ENCODE measurements at places on chromosomes 3 and 15.

DNA sequence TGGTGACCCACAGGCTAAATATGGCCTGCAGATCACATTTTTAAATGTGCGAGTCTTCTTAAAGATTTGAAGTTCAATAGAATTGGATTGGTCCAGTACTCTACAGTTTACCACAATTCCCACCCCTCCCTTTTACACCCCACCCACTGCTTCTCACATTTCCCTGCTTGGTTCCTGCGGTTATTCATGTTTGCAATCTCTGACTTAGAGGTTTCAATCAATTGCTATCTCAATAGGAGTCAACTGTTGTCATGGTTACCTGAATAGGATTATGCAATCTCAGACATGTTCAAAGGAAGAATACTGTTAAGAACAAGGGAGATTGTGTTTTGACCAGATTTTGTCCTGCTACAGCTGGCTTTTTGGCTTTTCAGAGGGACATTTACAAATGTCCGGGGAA, 4.9 kb upstream of the C3orf49 start:
- DNase-seq, result no peak

DNA sequence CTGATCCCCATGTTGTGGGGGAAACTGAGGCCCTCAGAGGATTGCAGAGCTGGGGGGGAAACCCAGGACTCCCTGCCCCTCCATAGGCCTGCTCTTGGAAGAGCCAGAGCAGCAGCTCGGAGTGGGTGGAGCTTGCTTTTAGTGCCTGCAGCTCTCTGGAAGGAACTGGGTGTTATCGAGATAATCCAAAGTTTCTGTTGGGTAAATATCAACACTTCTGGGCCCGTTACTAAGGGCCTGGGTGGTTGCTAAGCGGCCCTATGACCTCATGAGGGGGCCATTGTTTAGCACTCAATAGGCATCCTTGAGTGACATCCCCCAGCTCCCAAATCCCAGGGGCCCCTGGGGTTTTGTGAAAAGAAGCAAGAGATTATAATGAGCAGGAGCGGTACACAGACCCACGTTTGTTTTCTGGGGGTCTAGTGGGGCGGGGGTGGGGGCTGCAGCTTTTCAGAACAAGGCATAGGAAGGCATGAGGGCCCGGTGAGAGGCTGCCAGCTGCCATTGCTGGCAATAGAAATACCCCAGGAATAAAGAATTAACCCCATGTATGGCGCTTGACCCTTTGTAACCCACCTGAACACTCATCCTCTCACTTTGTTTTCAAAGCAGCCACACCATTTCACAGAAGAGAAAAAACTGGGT, 48.3 kb upstream of the ATP2B2 start:
- no peak for DNase-seq

DNA sequence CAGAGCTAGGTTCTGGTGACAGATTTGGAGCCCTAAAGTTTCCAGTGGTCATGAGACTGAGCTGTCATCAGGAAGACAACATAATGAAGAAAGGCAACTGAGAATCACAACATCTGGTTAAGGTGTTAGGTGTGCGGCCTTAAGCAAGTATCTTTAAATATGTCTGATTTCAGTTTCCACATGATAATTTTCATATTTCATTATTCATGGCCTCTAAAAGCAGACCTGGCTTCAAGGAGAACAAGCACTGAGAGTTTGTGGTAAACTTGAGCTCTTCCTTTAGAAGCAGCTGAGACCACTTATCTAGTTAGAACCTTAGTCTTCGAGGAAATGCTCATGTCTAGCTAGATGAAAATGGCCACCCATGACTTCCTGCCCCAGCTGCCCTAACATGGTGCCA, 25.7 kb upstream of the MYLK start:
- DNase-seq, result no peak

- DNase-seq, result no peak
These were observed 8.4 kb upstream of the PLA1A start for GRCh38 chr3:119589102-119589773.

DNA sequence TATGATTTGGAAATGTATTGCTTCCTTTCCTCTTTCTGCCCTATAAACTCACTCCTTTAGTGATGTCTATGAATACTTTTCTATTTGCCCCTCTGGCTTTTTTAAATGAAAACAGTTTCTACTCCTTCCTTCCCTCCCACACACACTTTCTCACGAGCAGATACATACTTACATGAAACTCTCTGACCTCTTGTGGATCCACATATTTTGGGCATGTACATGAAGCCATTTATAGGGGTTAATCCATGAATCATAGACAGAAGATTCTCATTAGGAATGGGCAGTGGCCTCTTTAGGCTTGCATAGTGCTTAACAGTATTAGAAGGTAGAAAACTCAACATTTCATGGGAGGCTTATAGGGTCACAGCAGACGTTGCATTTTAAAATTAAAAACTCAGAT, 24.8 kb downstream of the ANAPC13 start:
- DNase-seq, result no peak

DNA sequence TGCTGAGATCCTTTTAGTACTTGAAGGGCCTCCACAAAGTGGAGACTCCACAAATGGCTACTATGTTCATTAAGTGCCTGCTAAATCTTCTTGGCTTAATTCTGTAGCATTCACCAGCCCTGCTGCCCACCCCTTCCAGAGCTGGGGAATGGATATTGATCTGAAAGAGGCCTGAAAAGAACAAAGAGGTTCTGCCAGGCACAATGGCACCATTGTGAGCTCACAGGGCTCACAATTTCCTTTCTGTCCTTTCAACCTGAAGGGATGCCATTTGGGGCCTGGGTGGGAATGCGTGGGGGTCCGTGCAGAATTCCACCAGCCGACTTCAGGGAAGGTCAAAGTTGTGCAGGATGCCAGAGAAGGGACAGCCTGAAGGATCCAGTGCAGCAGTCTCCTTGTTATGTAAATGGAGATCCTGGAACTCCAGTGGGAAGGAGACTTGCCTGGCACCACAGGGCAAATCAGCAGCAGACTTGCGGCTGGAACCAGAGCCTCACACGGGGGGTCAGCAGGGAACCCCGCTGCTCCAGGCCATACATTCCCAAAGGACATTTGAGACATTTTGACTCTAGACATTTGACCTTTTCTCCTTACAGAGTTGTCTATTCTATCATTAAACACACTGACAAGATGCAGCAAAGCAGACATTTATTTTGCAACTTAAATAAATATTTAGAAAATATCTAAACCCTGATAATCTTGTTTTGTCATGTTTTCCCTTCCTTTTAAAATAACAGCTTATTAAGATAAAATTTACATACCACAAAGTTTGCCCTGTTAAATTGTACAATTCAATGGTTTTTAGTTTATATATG, 21.5 kb upstream of the MORF4L1 start:
- no peak for DNase-seq

DNA sequence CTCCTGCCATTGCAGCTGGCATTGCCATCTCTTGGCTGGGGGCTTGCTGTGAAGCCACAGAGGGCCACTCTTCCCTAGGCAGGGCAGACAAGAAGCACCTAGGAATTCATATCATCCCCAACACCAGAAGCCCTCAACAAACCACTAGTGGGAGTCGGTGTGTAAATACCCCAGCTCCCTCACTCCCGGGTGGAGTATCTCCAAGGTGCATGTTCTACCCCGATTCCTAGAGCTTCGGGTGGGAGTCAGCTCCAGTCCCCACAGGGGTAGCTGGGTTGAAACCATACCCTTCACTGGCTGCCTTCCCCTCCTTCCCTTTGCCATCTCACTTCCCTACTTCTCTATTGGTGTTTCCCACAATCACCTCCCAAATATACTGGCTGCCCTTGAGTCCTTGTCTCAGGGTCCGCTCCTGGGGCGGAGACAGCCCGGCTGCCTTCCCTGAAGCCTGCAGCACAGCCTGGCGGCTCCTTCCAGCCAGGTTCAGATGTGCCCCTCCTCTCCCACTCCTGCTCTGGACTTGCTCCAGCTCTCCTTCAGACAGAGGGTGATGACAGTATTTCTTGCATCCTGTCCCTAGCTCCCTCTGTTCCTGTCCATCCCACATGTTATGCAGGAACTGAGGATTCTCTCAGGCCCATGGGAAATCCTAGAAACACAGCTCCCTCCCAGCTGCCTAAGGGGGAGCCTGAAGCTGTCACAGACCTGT, 33.3 kb downstream of the FAM3D start:
- DNase-seq, result no peak

DNA sequence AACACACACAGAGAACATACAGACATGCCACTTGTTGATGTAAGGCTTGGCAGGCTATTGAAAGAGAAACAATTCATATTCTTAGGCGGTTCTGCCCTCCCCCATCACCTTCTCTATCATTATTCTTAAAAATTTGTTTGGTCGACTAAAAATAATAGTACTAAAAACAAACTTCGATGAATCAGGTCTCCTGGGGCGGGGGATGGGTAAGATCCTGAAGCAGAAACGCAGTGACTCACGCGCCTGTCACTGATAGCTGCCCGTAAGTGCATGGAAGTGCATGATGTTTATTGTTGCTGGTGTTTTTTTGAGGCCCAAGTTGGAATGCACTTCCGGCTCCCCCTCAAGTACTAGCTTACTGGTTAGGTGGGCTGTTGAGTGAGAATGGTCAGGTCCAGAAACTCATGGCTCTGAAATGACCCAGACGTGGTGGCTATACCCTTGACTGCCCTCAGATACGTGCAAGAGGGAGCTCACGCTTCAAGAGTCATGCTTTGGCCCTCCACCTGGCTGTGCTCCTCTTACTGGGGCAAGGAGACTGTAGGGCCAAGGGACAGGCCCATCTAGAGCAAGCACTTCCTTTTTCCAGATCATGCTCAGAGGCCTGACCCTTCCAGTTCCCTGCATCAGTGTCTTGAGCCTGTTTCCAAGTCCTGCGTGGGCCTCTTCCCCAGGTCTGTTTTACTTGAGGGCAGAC, 10.9 kb downstream of the SMAD3 start:
- no peak for DNase-seq

DNA sequence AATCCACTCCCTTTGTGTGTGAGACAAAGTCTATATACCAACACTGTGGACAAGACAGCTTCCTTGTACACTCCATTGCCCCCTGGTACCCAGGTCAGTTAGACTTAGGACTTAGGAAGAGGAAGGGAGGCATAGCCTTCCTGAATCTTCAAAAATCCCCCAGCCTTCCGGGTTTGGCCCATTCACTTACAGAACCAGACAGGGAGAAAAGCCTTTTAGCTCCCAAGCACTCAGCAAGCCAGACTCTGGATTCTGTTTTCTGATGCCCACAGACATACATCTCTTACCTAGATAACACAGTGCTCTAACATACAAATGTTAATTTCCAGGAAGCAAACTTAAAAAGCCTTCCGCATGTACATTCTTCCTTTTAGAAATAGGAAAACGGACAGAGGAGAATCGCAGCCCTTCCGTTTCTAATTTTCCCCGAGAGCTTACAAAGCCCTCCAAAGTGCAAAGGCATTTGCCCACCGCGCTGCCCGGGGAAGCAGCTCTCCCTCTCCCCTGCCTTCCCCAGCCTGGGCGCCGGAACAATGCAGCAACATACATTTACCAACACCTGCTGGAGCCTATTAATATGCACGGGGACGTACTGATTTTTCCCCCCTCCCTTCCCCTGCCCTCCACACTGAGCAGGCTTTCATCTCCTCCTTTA, 442.0 kb downstream of the MAGI1 start:
- DNase-seq, result no peak

DNA sequence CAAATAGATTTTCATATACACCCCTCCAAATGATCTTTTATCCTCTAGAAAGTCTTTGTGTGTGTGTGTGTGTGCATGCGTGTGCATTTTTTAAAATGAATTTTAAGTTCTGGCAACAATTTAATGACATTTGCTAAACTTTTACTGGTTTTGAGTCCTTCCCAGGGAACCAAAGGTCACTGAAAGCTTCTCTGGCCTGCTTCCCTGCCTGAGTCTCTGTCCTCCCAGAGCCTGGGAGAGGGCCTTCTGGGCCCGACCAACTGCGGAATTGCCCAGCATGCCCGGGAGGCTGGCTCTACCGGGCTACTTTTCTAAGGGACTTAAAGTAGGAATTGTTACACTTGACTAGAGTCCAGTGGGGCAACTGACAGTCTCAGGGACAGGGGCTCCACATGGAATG, 7.4 kb upstream of the RBPMS2 start:
- DNase-seq, result no peak

- DNase-seq, result no peak
These were observed 1025.4 kb downstream of the FHIT start for GRCh38 chr3:60225848-60226247.

- DNase-seq, result no peak
These were observed 42.7 kb downstream of the KIF9 start for GRCh38 chr3:47239929-47240328.

Measured in astrocyte of the cerebellum (primary cell).